ENCODE measurements at places on chromosomes 13 and 19.

- no peak for DNase-seq
Measured at GRCh38 chr13:65028101-65028500, 2202.0 kb downstream of the PCDH9 start.

GRCh38 chr19:4362831-4363545 is 19.6 kb downstream of the MPND start:
- no peak for DNase-seq

GRCh38 chr13:106340249-106340648 is 195.2 kb downstream of the EFNB2 start:
- DNase-seq, result no peak

DNA sequence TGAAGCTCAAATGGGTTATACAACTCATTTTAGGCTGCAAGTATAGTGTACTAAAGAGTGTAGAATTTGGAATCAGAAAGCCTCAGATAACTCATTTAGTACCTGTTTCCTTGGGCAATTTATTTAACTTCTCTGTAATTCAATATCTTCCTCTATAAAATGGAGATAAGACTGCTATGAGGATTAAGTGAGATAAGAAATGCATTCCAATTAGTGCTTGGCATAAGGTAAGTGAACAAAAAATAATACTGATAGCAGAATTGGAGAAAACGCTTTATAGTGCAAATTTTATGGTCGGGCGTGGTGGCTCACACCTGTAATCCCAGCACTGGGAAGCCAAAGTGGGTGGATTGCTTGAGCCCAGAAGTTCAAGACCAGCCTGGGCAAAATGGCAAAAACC is 25.0 kb downstream of the DACH1 start:
- DNase-seq, result no peak

GRCh38 chr19:8135946-8136618 is 13.3 kb downstream of the FBN3 start:
- DNase-seq, result no peak

DNA sequence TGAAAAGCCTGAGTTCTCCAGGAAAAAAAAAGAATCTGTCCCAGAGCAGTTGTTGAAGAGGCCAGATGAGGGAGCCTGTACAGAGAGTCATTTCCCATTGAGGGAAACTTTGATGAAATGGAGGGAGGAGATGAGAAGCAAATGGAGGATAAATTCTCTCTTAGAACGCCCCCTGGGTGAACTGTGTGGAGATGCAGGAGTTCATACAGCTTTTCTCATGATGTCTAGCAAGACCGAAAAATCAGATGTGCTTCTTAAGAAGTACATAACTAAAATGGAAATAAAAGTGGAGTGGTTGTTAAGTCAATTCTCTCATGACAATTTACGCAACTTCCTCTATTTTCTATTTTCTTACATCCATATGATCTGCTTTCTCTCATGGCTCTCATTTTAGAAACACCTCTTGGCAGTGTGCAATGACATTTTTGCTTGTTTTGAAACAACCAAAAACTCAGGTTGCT is 1263.1 kb downstream of the PCDH9 start:
- DNase-seq, result no peak

DNA sequence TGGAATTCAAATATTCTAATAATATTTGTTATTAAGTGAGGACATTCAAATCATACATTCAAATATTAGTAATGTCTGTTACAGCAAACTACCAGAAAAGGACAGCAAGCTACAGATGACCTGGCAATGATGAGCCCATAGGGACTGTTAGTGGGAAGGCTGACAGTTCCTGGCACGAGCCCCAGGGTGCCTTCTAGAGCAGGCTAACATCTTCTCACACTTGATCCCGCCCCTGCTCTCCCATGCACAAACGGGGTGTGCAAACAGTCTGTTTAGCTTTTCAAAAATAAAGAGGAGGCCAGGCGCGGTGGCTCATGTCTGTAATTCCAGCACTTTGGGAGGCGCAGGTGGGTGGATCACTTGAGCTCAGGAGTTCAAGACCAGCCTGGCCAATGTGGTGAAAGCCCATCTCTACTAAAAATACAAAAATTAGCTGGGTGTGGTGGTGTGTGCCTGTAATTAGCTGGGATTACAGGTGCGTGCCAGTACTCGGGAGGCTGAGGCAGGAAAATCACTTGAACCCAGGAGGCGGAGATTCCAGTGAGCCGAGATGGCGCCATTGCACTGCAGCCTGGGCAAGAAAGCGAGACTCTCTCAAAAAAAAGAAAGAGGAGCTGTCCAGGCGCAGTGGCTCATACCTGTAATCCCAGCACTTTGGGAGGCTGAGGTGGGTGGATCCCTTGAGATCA is 9.6 kb upstream of the GARRE1 start:
- DNase-seq, result no peak

DNA sequence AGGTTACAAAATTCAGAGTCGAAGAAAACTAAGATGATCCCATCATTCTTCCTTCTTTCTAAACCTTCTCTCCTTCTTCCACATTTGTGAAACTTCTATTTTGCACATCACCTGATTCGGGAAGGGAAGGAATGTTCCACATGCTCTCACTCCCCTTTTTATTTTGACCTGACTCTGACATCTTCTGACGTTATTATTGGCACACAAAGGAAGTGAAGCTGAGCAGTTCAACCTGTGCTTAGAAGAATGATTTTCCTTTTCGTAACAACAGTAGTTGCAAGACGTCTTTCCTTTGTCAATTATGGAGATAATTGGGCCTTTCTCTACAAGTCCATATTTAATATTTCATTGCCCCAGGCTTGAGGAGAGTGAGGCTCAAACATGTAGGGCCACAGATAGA is 18.0 kb downstream of the FAM124A start:
- no peak for DNase-seq

DNA sequence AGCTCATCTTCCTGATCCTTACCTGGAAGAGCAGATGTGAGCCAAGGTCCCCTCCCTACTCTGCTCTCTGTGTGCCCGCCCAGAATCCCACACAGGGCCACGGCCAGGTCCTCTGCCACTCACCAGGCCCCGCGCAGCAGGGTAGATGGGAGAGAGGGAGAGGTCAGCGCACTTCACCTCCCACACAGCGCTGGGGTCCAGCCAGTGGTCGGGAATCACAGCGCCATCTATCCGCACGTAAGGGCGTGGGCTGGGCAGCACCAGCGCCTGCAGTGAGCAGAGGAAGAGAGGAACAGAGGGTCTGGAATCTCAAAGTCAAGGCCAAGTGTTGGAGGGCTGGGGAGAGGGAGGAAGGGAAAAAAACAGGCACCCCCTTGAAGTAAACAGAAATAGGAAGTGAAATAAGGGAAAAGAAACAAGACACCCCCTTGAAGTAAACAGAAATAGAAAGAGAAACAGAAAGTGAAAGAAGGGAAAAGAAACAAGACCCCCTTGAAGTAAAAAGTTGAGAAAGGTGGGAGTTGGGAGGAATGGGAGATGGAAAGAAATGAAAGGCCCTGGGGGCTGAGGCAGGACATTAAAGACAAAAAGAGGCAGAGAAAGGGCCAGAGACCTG is 7.0 kb upstream of the PLA2G4C start:
- DNase-seq, result no peak

DNA sequence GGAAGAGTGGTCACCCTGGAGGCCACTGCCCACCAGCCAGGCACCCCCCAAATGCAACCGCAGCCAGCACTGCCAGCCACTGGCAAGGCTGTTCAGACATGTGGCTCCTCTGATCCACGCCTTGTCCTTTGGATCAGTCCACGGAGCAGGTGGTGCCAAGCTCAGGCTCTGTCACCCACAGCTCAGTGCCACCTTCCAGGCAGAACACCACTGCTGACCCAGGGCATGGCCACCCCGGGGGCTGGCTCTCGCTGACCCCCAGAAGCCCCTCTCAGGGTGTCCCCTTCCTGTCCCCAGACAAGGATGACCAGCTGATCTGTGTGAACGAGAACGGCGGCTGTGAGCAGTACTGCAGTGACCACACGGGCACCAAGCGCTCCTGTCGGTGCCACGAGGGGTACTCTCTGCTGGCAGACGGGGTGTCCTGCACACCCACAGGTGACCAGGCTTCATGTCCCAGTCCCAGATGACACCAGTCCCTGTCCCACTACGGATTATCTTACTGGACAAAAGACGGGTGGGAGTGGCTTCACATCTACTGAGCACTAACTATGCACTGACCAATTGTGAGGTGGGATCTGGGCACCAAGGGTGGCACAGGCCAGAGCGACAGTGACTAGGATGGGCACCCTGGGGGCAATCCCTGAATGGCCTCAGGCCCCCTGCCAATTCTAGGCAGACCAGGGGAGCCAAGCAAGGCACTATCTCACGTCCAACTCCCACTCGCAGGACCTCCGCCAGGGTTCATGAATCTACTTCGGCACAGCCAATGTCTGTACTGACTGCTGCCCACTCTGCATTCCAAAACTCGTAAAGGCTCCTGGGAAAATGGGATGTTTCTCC is 7.0 kb upstream of the F10 start:
- DNase-seq, result no peak

- no peak for DNase-seq
Measured at GRCh38 chr13:28306325-28306724, 168.0 kb downstream of the PAN3 start.
